WERI-Rb-1 (cell line): ENCODE measurements at places on chromosomes 12 and 14.

DNA sequence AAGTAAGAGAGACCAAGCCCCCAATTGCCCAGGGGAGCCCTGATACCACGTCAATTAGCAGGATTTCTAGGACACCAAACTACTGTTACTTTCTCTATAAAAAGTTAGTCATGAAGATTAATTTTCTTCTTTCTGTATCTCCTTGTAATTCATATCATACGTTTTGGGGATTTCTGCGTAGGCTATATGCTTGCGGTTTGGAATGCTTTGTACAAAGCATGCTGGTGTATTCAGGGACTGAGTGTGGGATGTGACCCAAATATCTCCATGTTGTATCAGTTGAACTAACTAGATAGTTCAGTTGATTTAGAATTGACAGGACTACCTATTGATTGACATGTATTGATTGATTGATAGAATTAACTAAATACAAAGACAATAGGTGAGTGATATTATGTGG is 7.7 kb downstream of the GPR33 start:
- no peak for DNase-seq

- DNase-seq: peak; percentile 81
These were observed 73.8 kb downstream of the SYNE3 start for GRCh38 chr14:95442633-95443021.

GRCh38 chr12:121781484-121781997 is 11.9 kb downstream of the RHOF start:
- DNase-seq: peak; percentile 69

GRCh38 chr12:41466300-41466699 is 278.2 kb downstream of the PDZRN4 start:
- DNase-seq: no peak

- DNase-seq: no peak
These were observed 34.2 kb downstream of the DAO start for GRCh38 chr12:108914121-108914531.

GRCh38 chr14:99568567-99569560 is 35.1 kb downstream of the CCDC85C start:
- DNase-seq: no peak

- no peak for DNase-seq
These were observed 17.0 kb downstream of the CAMKK2 start for GRCh38 chr12:121279507-121279915.

DNA sequence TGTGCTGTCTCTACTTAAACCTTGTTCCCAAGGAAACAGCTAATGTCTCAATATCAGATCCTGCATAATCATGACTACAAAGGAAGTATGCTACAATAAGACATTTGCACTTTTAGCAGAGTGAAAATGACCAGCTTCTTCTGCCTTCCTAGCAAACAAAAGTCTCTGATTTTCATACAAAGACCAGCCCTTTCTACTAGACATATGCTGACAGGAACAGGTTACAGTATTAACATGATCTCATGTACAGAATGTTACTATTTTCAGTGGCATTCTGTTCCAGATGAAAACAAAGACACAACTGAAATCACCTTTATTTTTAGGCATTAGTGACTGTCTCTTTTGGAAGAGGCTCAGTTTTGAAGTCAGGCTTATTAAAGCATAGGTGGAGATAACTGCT is 228.6 kb downstream of the MED13L start:
- no peak for DNase-seq

GRCh38 chr14:37246427-37246829 is 48.7 kb downstream of the MIPOL1 start:
- DNase-seq: no peak

DNA sequence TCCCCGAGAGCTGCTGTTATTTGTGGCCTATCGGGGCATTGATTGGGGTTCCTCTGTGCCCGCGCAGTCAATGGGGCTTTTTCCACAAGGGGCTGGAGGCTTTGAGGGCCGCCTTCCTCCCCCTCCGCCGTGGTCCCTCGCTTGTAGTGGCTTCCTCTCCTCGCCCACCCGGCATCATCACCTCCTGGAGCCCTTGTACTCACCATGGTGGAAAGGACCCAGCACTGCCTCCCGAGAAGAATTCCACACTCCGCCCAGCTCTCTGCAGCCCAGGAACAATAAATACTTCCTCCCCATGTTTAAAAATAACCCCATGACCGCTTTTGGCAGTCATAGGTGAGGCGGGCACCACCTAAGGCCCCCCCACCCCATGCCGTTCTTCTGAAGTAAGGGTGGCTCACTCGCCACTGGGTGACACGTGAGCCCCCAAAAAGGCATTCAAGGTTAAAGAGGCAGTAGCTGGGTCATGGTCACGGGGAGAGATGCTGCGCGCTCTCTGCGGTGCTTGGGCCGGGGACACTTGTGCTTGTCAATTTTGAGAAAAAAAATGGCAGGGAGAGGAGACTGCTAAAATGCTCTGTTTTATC is at the start of gene MYL2:
MYL2 (minus strand) TSS at position 256 of the 587 bp plus-strand sequence; CDS start at position 206, 50 bp downstream.
- no peak for DNase-seq

GRCh38 chr14:76585616-76586015 is 175.7 kb upstream of the VASH1 start:
- DNase-seq: no peak

DNA sequence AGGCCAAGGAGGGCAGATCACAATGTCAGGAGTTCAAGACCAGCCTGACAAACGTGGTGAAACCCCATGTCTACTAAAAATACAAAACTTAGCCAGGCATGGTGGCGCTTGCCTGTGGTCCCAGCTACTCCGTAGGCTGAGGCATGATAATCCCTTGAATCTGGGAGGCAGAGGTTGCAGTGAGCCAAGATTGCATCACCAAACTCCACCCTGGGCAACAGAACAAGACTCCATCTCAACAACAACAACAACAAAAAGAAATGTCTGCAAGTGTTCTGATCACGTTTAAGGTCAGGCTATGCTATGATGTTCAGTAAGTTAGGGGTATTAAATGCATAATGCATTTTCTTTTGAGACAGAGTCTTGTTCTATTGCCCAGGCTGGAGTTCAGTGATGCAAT is 6.7 kb upstream of the PLD4 start:
- DNase-seq: no peak

DNA sequence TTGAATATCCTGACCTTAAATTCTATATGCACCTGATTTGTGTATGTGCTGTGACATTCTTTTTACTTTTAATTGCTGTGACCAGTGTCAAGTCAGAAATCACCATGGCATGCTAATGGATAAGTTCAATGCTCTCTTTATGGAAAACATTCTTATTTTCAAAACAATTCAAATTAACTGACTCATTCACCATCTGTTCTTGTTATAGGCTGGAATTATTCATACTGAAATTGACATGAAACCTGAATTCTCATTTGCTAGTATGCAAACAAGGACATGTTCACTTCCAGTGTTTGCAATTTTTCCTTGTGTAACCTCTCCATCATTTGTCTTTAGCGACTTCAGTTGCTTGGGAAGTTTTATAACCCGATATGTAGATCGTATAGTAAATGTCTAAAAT is at the start of gene TAS2R30:
TAS2R30 (minus strand) TSS at position 340 of the 400 bp plus-strand sequence. CDS start 400 bp downstream, outside the sequence.
- DNase-seq: no peak

- no peak for DNase-seq
These were observed 15.5 kb downstream of the UBC start for GRCh38 chr12:124898923-124899294.

- no peak for DNase-seq
These were observed 87.6 kb upstream of the MAP1LC3B2 start for GRCh38 chr12:116471544-116471943.

DNA sequence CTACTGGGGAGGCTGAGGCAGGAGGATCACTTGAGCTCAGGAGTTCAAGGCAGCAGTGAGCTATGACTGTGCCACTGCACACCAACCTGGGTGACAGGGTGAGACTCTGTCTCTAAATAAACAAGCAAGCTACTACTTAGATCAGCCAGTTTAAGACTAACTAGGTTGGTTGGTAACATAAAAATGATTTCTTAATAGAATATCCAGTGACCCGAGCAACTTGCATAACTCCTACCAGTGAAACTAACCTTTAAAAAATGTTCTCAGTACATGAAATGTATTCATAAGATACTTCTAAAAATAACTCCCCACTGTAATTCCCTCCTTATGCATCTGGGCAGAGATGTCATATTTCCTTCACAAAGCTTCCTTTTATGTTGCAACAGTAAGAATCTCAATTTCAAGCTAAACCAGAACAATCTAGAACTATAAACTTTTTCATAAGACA is 15.9 kb downstream of the TAOK3 start:
- DNase-seq: no peak

- no peak for DNase-seq
These were observed 60.6 kb downstream of the GUCY2C start for GRCh38 chr12:14635776-14636175.

DNA sequence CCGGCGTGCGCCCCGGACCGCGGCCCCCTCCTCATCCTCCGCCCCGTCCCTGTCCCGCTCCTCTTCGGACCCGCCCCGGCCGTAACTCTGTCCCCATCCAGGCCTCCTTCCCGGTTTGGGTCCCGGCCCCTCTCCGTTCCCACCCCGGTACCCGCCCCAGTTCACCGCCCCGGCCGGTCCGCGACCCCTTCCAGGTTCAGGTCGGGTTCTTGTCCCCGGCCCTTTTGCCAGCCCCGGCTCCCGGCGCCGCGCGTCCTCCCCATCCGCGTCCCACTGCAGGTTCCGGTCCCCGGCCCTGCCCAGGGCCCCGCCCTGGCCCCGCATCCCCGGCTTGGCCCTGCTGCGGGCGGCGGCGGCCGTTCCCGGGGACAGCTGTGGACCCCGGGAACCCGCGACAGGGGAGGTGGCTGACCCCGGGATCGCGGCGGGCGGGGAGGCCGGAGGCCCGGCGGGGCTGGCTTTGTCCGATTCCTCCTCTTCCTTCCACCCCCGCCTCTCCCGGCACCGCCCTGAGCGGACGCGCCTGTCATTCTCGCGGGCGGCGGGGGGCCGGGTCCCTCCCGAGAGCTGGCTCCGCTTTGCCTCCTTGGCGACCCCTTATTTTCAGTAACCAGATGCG is 601 bp downstream of the KLC1 start:
- DNase-seq: peak; percentile 31

DNA sequence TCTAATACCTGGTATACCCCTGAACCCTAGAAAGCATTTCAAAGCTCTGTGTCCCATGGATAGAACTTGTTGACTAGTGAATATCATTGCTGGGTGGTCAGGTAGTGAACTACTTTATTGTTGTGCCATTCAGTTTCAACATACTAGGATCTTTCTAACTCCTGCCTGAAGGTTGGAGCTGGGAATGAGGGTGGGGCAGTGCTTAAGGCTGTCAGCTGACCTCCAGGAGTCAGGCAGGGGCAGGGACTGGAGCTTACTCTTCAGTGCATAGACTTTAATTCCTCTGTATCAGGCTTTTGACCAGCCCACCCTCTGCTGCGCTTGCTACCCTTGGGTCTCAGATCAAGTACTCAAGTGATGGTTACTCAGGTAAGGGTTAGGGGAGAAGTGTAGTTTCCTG is 102.6 kb upstream of the RFX4 start:
- peak; percentile 12 for DNase-seq

GRCh38 chr12:26507613-26508012 is 312.2 kb downstream of the SSPN start:
- DNase-seq: no peak

DNA sequence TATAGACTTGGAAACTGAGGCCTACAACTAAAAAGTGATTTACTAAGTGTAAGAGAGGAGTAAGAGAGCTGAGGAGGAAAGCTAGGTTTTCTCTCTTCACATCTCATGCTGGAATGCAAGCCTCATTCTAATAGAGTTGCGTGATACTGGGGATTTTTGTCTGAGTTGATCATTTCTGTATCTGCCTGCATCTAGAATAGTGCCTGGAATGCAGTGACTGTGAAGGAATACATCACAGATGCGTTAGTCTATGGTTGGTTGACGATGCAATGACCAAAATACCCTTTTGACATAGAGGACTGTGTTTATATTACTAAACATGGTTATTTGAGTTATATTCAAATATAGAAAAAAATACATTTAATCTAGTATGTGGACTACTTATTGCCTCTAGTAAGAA is 9.2 kb upstream of the TMEM117 start:
- DNase-seq: no peak

- peak; percentile 47 for DNase-seq
These were observed 26.4 kb downstream of the FAM222A start for GRCh38 chr12:109739747-109740693.

GRCh38 chr14:61528591-61529021 is 166.7 kb upstream of the HIF1A start:
- DNase-seq: no peak

GRCh38 chr12:132444283-132444682 is 45.7 kb upstream of the FBRSL1 start:
- no peak for DNase-seq

- peak; percentile 54 for DNase-seq
These were observed 8.1 kb upstream of the IRF2BPL start for GRCh38 chr14:77036484-77037214.

- no peak for DNase-seq
These were observed 22.8 kb downstream of the MMP17 start for GRCh38 chr12:131850856-131851559.

- no peak for DNase-seq
These were observed 32.6 kb downstream of the P2RX7 start for GRCh38 chr12:121165316-121165715.

DNA sequence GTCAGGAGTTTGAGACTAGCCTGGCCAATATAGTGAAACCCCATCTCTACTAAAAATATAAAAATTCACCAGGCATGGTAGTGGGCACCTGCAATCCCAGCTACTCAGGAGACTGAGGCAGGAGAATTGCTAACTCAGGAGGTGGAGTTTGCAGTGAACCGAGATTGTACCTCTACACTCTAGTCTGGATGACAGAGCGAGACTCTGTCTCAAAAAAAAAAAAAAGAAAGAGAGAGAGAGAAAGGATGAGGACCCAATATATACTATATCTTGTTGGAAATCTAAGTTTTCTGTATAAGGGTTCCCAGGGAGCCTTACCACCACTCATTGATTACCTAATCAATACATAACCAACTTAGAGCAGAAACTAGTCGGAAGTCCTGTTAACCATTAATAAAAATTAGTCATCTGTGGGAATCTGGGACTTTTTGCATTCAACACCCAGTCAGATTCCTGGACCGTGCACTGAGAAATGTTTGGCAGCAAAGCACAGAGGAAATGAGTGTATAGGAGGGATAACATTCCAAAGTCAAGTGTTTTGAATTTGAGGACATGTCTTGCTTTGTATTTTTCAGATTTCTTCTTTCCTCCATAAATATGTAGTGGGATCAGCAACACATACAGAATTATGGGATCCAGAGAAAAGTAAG is 44.8 kb upstream of the NR2C1 start:
- DNase-seq: no peak

- DNase-seq: no peak
These were observed 10.8 kb downstream of the SMIM41 start for GRCh38 chr12:52090291-52090690.

DNA sequence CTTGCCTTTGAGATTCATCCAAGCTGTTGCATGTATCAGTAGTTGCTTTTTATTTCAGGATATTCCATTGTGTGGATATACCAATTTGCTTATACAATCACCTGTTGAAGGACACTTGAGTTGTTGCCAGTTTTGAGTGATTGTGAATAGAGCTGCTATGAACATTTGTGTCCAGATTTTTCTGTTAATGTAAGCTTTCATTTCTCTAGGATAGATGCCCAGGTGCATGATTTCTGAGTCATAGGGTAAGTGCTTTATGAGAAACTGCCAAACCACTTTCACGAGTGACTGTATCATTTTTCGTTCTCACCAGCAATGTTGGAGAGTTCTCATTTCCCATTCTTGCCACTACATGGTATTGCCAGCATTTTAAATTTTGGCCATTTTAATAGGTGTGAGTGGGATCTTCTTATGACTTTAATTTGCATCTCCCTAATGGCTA is 434.6 kb upstream of the RGS6 start:
- no peak for DNase-seq
